ENCODE measurements at places on chromosomes 1 and 21.

- DNase-seq, result no peak
These were observed 46.5 kb downstream of the PRDM16 start for GRCh38 chr1:3115275-3116149.

GRCh38 chr1:43073490-43074230 lies 98.4 kb downstream of the EBNA1BP2 start:
- peak; percentile 18 for DNase-seq

- DNase-seq, result no peak
These were observed 13.5 kb downstream of the ESPN start for GRCh38 chr1:6438047-6438525.

- no peak for DNase-seq
These were observed 9.1 kb downstream of the IBA57 start for GRCh38 chr1:228174482-228175315.

DNA sequence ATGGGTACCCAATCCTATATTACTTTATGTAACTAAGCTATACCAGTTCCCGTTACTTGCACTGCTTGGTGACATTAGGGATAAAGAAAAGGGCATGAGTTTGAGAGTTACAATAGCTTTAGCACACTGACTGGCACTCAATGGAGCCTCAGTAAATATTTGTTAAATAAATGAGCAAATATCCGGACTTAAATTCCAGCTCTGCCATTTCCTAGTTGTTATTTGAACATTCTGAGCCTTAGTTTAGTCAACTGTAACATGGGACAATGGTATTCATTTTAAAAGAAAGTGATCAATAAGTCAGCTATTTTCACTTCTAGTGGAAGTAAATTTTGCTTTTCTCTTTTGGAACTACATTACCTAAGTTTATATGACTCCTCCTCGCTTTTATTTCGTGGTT lies 198.7 kb downstream of the ZC3H11B start:
- DNase-seq, result no peak

DNA sequence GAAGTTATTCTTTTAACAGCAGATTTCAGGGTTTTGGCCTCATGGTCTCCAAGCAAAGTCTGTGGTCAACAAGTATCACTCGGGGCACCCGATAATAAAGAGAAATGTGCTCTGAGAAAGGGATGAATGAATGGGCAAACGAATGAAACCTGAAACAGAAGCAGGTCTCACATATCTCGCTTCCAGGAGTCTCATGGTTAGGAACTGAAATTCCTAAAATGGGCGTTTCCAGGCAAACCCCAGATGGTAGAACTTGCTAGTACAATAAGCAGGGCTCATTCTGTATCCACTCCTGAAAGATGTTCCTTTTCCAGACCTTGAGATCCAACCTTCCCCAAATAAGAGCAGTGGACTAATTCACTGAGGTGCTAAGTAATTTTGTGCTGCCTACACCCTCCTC lies 87.2 kb downstream of the LAMC2 start:
- DNase-seq, result no peak

DNA sequence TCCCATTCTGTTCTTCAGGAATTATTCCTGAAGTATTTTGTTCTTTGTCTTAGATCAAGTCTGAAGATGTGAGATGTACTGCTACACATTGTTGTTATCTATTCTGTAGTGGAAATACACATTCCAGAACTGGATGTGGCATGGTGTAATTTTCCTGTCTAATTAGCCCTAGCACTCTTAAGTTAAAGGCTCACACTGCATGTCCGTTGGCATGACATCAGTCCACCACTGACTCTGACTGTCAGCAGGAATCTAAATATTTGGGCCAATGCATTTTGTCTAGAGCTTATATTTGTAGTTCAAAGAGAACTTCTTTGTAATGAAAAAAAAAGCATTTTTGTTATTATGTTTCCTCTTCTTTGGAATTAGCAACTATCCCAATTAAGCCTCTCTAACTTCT lies 201.0 kb downstream of the S1PR1 start:
- no peak for DNase-seq

- no peak for DNase-seq
These were observed 24.4 kb upstream of the TSPEAR start for GRCh38 chr21:44735821-44736220.

- DNase-seq, result no peak
These were observed 2.2 kb downstream of the IER5 start for GRCh38 chr1:181090641-181091126.

GRCh38 chr1:118862755-118863154 lies 125.4 kb downstream of the TBX15 start:
- no peak for DNase-seq

- DNase-seq, result no peak
These were observed 76.7 kb downstream of the ARHGEF16 start for GRCh38 chr1:3530926-3531818.

- no peak for DNase-seq
These were observed 29.0 kb downstream of the METTL18 start for GRCh38 chr1:169765580-169766331.

Measured in AG09309 (cell line).